Stimulated activated CD8-positive, alpha-beta memory T cell treated with anti-CD3 and anti-CD28 coated beads, Interleukin-4, amount 100 ng/mL, for 4 hours (primary cell): ENCODE measurements at places on chromosomes 3 and 15.

DNA sequence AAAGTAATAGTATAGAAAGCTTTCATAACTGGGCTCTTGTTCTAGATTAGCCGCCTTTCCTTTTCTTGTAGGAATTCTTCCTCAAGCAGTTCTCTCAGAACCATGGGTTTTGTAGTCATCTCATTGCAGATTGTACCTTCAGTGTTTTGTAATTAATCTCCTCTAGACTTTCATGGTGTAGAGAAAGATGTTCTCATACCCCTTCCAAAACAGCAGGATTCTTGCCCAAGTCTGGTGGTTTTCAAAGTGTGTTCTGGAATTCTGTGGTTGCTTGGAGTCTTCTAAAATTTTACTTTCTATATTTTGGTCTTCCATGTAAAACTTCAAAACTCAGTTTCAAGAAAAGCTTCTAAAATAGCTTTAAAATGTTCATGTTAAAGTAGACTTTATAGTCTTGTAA, 293.8 kb downstream of the PTPRG start:
- DNase-seq: no peak

DNA sequence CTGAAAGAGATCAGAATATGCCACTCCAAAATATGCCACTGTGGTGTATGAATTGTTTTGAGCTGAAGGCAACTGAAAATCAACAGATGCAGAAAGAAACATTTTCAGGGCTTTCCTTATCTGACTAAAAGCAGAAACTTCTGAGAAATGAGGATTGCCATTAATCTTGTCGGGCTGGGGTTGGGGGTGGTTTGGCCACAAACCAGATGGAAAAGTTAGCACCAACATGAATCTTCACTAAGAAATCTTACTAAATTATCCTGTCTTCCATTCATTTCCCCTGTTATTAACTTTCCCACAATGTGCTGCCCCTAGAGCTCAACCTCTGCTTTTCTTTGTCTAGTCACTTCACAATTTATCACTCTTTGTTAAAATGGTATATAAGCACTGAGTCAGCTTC, 229.9 kb upstream of the GADL1 start:
- no peak for DNase-seq

GRCh38 chr3:73801444-73801843, 176.7 kb upstream of the PDZRN3 start:
- no peak for DNase-seq

GRCh38 chr15:73139744-73140553, 87.7 kb downstream of the NEO1 start:
- no peak for DNase-seq

DNA sequence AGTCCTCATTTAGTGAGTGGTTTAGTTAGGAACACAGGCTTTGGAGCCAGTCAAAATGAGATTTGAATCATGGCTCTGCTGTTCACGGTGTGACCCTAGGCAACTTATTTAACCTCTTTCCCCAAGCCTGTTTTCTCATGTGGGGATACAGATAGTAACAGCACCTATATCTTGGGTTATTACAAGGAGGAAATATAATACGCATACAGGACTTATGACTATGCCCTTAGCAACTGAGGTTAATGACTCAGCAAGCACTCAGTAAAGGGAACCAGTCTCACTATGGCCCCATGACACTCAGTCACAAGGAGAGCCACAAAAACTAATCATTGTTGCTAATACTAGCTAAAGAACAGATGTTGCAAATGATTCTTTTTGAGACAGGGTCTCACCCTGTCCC, 45.9 kb downstream of the SUMF1 start:
- no peak for DNase-seq

GRCh38 chr3:143098032-143098764, 21.4 kb upstream of the CHST2 start:
- no peak for DNase-seq

- DNase-seq: no peak
Observed at GRCh38 chr3:194275291-194275690, 75.8 kb downstream of the CPN2 start.

DNA sequence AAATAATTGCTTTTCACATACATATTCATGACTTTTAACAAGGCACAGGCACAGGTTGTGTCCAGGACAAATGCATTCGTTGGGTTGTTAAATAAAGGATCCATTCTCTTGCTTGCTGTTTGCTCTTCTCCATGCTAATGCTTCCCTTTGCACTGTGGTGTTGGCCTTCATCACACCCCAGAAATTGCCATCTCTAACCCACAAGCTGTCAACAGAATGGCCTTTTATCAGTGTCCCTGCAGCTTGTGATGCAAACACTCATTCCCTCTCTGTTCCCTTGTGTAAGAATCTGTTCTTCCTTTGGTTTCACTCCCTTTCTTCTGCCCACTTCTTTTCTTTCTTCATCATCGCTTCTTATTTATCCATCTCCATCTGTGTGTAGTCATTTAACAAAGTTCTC, 72.2 kb downstream of the SLC7A14 start:
- DNase-seq: no peak

- no peak for DNase-seq
Observed at GRCh38 chr3:1910322-1910721, 188.3 kb upstream of the CNTN4 start.
